NCI-H2107 (cell line): ENCODE measurements at places on chromosomes 7 and 10.

DNA sequence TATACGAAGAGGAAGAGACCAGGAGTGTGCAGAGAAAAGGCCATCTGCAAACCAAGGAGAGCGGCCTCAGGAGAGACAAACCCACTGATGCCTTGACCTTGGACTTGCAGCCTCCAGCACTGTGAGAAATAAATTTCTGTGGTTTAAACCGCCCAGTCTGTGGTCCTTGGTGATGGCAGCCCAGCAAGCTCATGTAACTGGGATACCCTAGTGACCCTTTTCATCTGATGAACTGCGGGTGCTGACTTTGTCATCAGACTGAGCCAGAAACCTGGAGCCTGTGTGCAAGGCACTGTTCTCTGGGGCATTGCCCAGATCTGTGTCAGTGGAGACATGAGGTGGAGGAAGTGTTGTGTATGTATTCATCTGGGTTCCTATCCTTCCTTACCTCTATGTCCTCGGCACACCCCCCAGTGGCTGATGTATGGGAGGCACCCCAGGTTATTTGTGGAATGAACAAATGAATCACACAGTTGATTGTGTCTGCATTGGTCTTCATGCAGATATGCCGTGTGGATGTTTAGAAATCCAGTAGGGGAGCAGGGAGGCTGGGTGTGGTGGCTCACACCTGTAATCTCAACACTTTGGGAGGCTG, 64.5 kb upstream of the BTBD16 start:
- DNase-seq, result no peak

DNA sequence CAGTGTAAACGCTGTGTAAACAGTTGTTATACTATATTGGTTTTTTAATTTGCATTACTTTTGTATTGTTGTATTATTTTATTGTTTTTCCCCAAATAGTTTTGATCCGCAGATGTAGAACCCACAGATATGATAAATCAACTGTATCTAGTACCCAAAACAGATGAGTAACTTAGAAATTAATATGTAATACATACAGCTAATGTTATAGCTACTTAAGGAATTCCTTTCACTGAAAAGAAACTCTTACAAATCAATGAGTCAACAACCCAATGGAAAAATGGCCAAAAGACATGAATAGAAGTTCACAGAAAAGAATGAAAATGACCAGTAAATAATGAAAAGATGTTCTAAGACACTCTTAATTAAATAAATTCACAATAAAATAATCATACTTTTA, 32.3 kb upstream of the ARL4A start:
- DNase-seq, result no peak

GRCh38 chr10:96044736-96045135, 1.4 kb downstream of the CCNJ start:
- no peak for DNase-seq

GRCh38 chr10:71475243-71475871, 78.6 kb downstream of the CDH23 start:
- no peak for DNase-seq

DNA sequence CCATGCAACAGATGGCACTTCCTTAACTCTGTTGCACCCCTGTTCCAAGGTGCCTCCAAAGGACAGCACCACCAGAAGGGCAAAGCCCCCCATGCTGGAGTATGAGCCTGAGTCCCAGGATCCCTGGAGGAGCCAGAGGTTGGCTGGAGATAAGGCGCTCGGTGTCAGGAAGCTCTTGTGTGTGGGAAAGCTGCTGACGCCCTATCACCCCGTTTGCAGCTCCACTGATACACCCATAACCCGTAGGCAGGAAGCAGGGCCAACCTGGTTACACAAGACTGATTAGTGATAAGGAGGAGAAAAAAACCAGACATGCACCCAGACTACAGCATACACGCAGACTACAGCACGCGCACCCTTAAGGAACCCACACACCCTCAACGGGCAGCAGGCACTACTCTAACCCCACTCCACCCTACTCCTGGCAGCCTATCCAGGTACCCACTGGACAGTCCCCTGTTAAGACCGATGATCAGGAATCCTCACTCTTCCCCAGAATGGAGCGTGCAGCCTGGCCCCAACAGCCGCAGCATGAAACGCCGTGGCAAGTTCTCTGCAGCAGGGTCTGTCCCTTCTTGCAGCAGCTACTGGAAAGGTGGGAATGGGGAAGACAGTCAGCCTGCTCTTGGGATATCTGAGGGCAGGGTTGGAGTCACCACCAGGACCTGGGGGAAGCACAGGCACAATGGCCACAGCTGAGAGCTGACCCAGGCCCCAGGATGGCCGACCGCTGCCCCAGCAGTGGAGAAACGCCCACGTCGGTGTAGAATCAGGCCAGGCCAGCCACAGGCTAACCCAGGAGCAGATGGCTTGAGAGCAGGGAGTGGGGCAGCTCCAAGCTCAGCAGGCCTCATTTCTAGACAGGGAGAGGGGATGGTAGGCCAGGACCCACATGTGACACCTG, 38.3 kb upstream of the TUBB8 start:
- no peak for DNase-seq

DNA sequence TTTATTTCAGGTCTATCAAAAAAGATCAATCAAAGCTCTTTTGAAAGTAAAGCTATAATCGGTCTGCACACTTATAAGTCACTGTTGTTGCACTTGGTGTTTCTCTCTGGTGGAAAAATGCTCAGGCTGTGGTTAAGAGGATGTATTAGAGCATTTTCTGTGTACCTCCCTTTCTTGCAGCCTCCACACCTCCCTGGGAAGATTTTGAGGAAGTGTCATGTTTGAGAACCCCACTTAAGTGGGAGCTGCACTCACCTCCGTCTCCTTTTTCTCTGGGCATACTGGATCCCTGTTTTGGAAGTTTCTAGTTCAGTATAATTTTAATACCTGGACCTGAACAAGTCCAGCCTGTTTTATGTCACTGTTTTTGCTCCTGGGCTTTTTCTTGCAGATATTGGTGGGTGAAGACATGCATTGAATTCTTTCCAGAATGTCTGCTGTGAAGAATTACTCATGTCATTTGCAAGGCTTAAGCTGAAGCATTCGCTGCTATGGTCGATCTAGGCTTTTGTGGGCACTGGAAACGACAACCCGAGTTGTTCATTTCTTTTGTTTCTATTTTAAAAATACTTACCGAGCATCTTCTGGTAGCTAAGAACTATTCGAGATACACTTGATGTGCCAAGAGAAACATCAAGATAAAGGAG, 36.6 kb downstream of the TCF7L2 start:
- no peak for DNase-seq

- no peak for DNase-seq
These were observed 13.2 kb upstream of the CREB3L2 start for GRCh38 chr7:138015096-138015495.

GRCh38 chr7:28785041-28785995, 172.8 kb downstream of the TRIL start:
- DNase-seq, result no peak
